ENCODE measurements at places on chromosomes 1 and 21.

GRCh38 chr1:214518361-214518760 is 33.0 kb downstream of the PTPN14 start:
- DNase-seq, result no peak

DNA sequence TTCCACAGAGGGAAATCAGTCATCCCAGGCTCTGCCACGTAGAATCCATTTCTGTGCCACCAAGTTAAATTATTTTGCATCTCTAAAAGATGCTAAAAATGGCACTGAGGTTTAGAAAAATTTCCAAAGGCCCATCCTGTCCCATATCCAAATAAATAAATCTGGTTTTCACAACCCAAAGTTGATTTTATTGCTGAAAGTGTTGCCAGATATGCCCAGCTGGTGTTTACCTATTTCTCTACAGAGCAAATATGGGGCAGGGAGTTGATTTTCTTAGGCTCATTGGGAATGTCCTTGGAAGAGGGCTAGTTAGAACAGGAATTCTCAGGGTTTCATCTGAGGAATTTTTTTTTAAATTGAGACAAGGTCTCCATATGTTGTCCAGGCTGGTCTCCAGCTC is 19.0 kb downstream of the MAP1LC3C start:
- no peak for DNase-seq

DNA sequence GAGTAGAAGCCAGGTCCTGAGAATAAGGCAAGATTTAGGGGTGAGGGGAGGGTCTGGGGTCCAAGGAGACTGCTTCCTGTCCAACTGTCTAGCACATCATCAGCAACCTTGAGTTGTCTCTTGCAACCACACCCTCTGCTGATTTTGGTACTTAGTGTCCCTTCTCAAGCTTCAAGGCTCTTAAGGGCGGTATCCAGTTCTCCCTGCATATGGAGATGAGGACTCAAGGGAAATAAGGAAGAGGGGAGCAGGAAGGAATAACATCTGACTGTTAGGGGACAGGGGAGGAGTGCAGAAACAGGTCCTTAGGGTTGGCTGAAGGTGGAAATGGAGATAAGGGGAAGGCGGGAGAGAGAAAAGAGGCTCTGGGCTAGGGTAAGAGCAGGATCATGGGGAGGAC is 12.3 kb downstream of the MYOG start:
- no peak for DNase-seq

GRCh38 chr1:185315445-185316071 is 1.5 kb downstream of the IVNS1ABP start:
- no peak for DNase-seq

DNA sequence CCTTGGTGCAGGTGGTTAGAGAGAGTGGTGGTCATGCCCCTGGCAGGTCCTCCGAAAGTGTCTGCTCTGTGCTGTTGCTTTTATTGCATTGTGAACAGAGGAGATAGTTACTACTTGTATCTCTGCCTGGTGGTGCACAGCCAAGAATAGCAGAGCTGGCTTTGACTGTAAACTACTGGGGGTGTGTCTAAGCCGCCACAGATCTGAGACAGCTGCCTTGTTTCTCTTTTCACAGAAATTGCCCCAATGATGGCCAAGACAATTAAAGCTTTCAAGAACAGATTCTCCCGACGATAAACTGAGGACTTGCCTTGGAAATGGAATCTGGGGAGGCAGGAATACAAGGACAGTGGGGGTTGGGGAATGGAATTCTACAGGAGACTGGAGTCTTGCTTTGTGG is 16.0 kb downstream of the ELOA start:
- DNase-seq, result no peak

DNA sequence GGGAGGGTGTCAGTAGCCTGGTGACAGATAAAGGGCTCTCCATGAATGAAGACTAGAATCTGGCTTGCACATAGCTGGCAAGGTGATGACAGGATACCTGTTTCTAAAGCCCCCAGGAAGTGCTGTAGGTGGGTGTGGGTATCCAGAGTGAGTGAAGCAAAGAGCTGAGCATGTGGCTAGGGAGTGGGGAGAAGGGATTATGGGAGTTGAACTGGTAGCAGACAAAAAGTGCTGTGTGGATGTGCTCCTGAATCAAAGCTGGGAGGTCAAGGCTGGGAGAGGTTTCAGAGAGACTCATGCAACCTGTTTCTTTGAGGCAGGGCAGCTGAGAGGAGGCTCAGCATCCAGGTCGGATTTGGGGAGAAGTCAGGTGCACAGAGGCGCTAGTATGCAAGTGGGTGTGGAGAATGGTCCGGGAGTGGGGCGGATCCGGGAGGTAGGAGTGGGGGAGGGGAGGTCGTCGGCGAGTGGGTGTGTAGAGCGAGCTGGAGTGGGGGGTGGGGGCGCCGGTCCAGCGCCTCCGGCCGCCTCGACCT is 600 bp downstream of the ASTN1 start:
- DNase-seq, result no peak

All from uterus (tissue), 4 donors.